WTC11 (cell line): ENCODE measurements at places on chromosomes 2 and 18. TPM values are rescaled to one million over a fixed set of nuclear protein-coding genes. Genes with fewer than 3 reads are reported as not detected.

The CCDC138 gene
- total RNA-seq = 22.8 to 23.7 TPM (median 23.5 TPM) in 3 replicates

The FOSL2 gene
- 3.9 to 4.5 TPM (median 4.0 TPM) in 3 replicates for total RNA-seq

The CXCR1 gene
- total RNA-seq = not detected in 3 replicates

The MYL1 gene
- total RNA-seq = not detected in 3 replicates

The CHRNG gene
- 0.20 TPM in 1 of 3 replicates, not detected in the others for total RNA-seq

The SLC16A14 gene
- 1.7 to 2.7 TPM (median 2.6 TPM) in 3 replicates for total RNA-seq

The GNLY gene
- total RNA-seq = 0.44 TPM in 1 of 3 replicates, not detected in the others

GRCh38 chr2:217225596-217225995 is 365.7 kb upstream of the TNP1 start:
- no peak overlapping the region for H3K4me3 ChIP-seq
- DNase-seq = no peak
- H3K27ac ChIP-seq = no peak overlapping the region
- no peaks in the 10 kb centered on the region for H3K27me3 ChIP-seq
- H3K4me1 ChIP-seq = no peaks in the 10 kb centered on the region

GRCh38 chr2:201621293-201621999 is 21.9 kb downstream of the TMEM237 start:
- H3K4me3 ChIP-seq = no peak overlapping the region
- DNase-seq = no peak
- no peak overlapping the region for H3K27ac ChIP-seq
- peaks cover 17% of the 10 kb centered on the region for H3K36me3 ChIP-seq

DNA sequence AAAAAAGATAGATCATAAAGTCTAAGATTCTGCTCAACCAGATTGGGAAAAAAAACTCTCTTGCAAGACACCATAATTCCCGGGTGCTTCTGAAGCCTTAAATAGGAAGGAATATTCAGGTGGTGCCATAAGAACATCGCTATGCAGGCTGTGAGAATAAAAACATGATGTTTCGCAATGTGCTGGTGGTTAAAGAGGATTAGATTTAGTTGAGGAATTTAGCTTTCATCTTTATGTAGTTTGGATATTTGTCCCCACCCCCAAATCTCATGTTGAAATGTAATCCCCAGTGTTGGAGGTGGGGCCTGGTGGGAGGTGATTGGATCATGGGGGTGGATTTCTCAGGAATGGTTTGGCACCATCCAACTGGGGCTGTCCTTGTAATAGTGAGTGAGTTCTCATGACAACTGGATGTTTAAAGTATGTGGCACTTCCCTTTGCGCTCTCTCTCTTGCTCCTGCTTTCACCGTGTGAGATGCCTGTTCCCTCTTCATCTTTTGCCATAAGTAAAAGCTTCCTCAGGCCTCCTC is 132.2 kb downstream of the AKAIN1 start:
- no peak overlapping the region for H3K27ac ChIP-seq
- no peaks in the 10 kb centered on the region for H3K4me1 ChIP-seq
- no peak overlapping the region for H3K4me3 ChIP-seq
- no peaks in the 10 kb centered on the region for H3K36me3 ChIP-seq
- H3K27me3 ChIP-seq = no peaks in the 10 kb centered on the region

GRCh38 chr2:241950413-241951315 is 81.1 kb downstream of the RTP5 start:
- no peak overlapping the region for H3K27ac ChIP-seq
- DNase-seq = peak; percentile 95
- no peaks in the 10 kb centered on the region for H3K36me3 ChIP-seq
- H3K4me1 ChIP-seq = peaks cover 19% of the 10 kb centered on the region

GRCh38 chr2:145119225-145119624 is 599.3 kb upstream of the ZEB2 start:
- no peaks in the 10 kb centered on the region for H3K36me3 ChIP-seq
- H3K4me3 ChIP-seq = no peak overlapping the region
- DNase-seq = no peak
- no peak overlapping the region for H3K27ac ChIP-seq
- peaks cover 8% of the 10 kb centered on the region for H3K4me1 ChIP-seq

GRCh38 chr2:25417715-25418369 is 76.1 kb upstream of the DNMT3A start:
- H3K27ac ChIP-seq = no peak overlapping the region
- no peaks in the 10 kb centered on the region for H3K27me3 ChIP-seq
- H3K36me3 ChIP-seq = peaks cover 25% of the 10 kb centered on the region
- no peak overlapping the region for H3K4me3 ChIP-seq

DNA sequence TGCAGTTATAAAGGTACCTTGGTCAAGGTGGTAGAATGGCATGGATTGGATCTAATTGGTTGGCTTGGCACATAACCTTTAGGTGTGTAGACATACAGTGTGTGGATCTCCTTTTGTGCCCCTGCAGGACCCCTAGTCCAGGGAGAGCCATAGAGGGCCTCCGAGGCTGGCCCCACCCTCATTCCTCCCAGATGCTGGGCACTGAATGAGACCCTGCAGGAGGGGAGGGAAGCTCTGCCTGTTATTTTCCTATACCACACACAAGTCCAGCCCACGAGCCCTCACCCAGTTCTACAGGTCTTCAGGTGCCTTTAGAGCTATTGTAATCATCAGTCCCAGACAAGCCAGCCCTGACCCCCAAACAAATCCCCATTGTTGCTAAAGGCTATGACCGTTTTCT is 58.9 kb downstream of the KCNF1 start:
- peaks cover 29% of the 10 kb centered on the region for H3K4me1 ChIP-seq
- no peak overlapping the region for H3K4me3 ChIP-seq
- no peaks in the 10 kb centered on the region for H3K36me3 ChIP-seq
- no peak for DNase-seq
- H3K27me3 ChIP-seq = no peaks in the 10 kb centered on the region; the same call in 1 of the 2 replicates

DNA sequence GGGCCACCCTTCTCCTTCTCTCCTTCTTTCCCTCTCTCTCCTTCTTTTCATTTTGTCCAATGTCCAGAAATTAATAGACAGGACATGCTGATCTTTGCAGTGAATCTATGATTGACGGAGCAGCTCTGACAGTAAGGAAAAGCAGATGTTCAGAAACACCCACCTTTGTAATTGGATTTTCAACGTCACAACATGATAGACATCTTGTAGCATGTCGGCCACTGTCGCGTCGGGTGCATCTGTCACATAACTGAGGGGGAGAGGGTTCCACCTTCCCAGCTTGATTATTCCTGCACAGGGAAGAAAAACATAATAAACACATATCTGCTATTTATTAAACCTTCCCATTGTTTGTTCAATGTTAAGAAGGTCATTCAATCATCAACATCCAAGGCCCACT is 76.2 kb downstream of the SATB2 start:
- H3K36me3 ChIP-seq = peaks cover 15% of the 10 kb centered on the region
- no peak for DNase-seq
- H3K27me3 ChIP-seq = no peaks in the 10 kb centered on the region
- peaks cover 7% of the 10 kb centered on the region; the same call in 1 of the 2 replicates for H3K4me1 ChIP-seq
- H3K4me3 ChIP-seq = no peak overlapping the region

- peaks cover 57% of the 10 kb centered on the region for H3K36me3 ChIP-seq
- H3K4me3 ChIP-seq = no peak overlapping the region
- H3K27ac ChIP-seq = no peak overlapping the region
- DNase-seq = no peak
Measured at GRCh38 chr2:117936871-117937428, 76.9 kb downstream of the CCDC93 start.

- no peaks in the 10 kb centered on the region for H3K27me3 ChIP-seq
- H3K36me3 ChIP-seq = no peaks in the 10 kb centered on the region
- H3K4me3 ChIP-seq = no peak overlapping the region
- no peaks in the 10 kb centered on the region for H3K4me1 ChIP-seq
- DNase-seq = no peak
- no peak overlapping the region for H3K27ac ChIP-seq
Measured at GRCh38 chr2:206693399-206694137, 24.6 kb downstream of the DYTN start.

DNA sequence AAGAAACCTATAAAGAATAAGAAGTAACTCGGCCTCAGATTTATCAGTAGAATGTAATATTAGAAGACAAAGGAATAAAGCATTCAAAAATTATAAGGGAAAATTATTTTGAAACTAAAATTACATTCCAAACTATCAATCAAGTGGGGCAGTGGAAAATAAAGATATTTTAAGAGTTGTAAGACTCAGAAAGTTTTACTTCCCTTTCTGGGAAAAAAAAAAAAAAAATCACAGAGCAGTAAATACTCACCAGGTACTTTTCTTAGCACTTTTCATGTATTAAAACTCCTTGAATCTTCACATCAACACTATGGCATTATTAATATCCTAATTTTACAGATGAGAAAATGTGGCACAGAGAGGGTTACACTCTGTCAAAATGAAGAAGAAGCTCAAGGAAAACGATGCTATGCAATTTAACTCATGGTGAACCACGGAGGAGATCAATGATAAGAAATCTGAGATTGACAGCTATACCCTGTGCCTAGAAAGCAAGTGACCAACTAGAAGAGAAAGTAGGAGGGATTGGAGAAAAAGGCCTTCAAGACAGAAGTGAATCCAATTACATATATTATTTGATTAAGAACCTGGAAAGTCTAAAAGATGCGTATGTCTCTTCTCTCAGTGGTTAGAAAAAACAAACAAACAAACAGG is 238.9 kb upstream of the ID2 start:
- peaks cover 24% of the 10 kb centered on the region for H3K4me1 ChIP-seq
- no peak overlapping the region for H3K4me3 ChIP-seq
- H3K27me3 ChIP-seq = no peaks in the 10 kb centered on the region
- no peaks in the 10 kb centered on the region for H3K36me3 ChIP-seq
- H3K27ac ChIP-seq = no peak overlapping the region
